ENCODE measurements at places on chromosomes 1 and 21. TPM values are rescaled to one million over a fixed set of nuclear protein-coding genes. Genes with fewer than 3 reads are reported as not detected.

The CLCNKB gene
- not detected for total RNA-seq

The HMCN1 gene
- total RNA-seq: not detected

The F3 gene
- not detected for total RNA-seq

The LY9 gene
- total RNA-seq: 5.2 TPM

The PAPPA2 gene
- 1.3 TPM for total RNA-seq

The CFAP57 gene
- 0.61 TPM for total RNA-seq

The CRNN gene
- total RNA-seq: not detected

The PLA2G2F gene
- not detected for total RNA-seq

The TRIM67 gene
- total RNA-seq: 0.02 TPM

The CYP2J2 gene
- 0.64 TPM for total RNA-seq

The GNG12 gene
- not detected for total RNA-seq

The IL12RB2 gene
- 29.5 TPM for total RNA-seq

The PPCS gene
- 50.1 TPM for total RNA-seq

The CD84 gene
- total RNA-seq: 37.0 TPM

The SLC30A10 gene
- total RNA-seq: not detected

The C8A gene
- total RNA-seq: not detected

The AMY1C gene
- total RNA-seq: not detected

The HES2 gene
- 1.1 TPM for total RNA-seq

The RPE65 gene
- total RNA-seq: not detected

The SMIM11 gene
- 19.2 TPM for total RNA-seq

Measured in activated naive CD4-positive, alpha-beta T cell treated with anti-CD3 and anti-CD28 coated beads, Interleukin-2, amount 50 U/mL, for 72 hours (primary cell).